ENCODE measurements at places on chromosomes 1 and 21. TPM values are rescaled to one million over a fixed set of nuclear protein-coding genes. Genes with fewer than 3 reads are reported as not detected.

GRCh38 chr1:67162954-67163353 is 3.3 kb upstream of the IL23R start:
- H3K27me3 ChIP-seq = no peaks in the 10 kb centered on the region
- H3K4me1 ChIP-seq = no peaks in the 10 kb centered on the region
- H3K27ac ChIP-seq = no peak overlapping the region
- H3K4me3 ChIP-seq = no peak overlapping the region

GRCh38 chr1:192786576-192786975 is 22.3 kb upstream of the RGS2 start:
- no peaks in the 10 kb centered on the region for H3K36me3 ChIP-seq
- H3K27me3 ChIP-seq = no peaks in the 10 kb centered on the region
- H3K4me1 ChIP-seq = no peaks in the 10 kb centered on the region
- no peak overlapping the region for H3K27ac ChIP-seq
- DNase-seq = no peak
- no peak overlapping the region for H3K4me3 ChIP-seq

DNA sequence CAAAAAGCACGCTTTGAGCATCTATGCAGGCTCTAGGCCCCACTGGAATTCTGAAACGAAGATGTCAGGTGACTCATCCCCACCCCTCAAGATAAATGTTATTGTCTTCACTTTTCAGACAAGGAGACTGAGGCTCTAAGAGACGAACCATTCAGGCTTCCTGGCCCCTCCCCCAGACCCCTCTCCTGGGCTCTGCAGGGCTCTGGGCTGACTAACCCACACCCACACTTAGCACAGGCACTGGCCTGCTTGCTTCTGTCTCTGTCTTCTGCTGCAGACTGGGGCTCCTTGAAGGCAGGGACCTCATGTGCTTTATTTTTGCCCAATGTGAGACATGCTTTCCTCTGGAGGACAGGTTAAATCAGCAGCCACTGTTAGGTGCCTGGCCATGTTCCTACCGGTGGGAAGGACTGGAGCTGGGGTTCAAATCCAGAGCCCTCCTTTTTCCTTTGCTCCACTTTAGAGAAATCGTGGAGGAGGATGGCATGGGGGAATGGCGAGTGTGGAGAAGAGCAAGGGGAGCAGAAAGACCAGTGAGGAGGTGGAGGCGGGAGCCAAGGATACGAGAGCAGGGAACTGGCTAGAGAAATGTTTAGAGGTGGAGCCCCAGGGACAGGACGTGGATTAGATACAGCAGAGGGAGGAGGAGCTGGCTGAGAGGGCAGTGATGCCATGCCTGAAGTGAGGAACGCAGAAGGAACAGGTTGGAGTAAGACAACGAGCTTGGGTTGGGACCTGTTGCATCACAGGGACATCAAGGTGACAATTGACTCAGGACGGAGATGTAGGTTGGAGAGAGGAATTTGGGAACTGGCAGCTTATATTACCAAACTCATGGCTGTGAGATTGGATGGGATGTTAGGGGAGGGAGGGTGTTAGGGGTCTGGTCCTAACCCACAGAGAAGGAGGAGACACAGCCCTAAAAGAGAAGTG is 1.7 kb downstream of the TMEM125 start:
- no peak overlapping the region for H3K27ac ChIP-seq
- no peak overlapping the region for H3K4me3 ChIP-seq
- H3K27me3 ChIP-seq = no peaks in the 10 kb centered on the region
- DNase-seq = no peak
- H3K36me3 ChIP-seq = no peaks in the 10 kb centered on the region

- peaks cover 38% of the 10 kb centered on the region for H3K4me1 ChIP-seq
- peak overlapping the region; percentile 4 for H3K27ac ChIP-seq
- no peak overlapping the region for H3K4me3 ChIP-seq
- peak; percentile 42 for DNase-seq
- no peaks in the 10 kb centered on the region for H3K27me3 ChIP-seq
These were observed 3.9 kb downstream of the SELENBP1 start for GRCh38 chr1:151368393-151369301.

DNA sequence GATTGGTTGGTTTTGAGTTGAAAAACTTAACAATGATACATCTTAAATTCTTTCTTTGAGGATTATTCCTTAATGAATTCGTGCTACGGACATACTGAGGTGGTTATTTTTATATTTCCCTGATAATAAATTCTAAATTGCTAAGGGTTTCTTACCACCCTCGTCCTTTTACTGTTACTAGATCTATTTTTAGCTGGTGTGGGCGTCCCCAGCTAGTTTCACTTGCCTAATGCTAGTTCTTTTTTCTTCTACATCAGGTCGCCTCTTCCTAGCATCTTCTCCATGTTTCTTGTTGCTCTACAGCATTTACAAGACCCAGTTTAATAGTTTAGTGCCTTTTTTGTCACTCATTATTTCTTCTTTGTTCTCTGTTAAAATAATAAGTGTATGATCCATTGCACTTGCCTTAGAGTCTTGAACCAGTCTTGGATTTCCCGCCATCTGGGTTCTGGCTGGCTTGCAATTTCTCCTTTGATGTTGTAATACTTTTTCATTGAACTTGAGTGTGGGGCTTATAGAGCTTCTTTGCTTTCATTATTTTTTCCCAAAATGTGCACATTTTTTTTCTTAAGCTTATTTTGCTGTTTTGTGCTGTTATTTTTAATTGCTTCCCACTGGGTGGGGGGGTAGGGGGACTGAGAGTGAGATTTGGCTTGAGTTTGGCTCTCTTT is 677 bp upstream of the HSD11B1 start:
- no peak for DNase-seq
- peaks cover 12% of the 10 kb centered on the region for H3K4me1 ChIP-seq
- H3K27ac ChIP-seq = no peak overlapping the region

DNA sequence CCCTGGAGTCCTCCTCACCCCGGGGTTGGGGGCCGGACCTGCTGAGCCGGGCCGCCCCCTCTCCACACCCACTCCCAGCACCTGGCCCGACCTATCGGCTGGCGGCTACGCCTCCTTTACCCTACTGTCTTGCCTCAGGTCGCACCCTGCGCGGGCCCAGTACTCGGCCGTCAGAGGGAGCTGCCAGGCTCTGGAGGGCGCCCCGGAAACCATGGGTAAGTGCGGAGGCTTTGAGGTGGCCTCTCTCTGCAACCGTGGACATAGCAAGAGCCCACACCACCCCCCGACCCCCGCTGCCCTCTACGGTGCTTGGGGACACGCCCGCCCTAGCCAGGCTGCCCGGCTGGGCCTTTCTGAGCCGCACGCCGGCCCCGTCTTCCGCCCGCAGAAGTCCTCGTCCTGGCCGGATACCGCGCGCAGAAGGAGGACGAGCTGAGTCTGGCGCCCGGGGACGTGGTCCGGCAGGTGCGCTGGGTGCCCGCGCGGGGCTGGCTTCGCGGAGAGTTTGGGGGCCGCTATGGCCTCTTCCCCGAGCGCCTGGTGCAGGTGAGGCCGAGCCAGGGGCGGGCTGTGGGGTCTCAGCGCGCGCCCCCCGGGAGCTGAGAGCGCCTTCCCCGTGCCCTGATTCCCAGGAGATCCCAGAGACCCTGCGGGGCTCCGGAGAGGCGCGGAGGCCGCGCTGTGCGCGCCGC is at the start of gene SH3D21:
Gene SH3D21 (plus strand): TSS at position 159 of the 692 bp plus-strand sequence. CDS start 53 bp downstream, at position 212.
- peaks cover 6% of the 10 kb centered on the region for H3K4me1 ChIP-seq
- peak within 1 kb of the TSS; percentile 63 for H3K4me3 ChIP-seq
- H3K36me3 ChIP-seq = no peaks in the 10 kb centered on the region
- DNase-seq = peak; percentile 53
- H3K27ac ChIP-seq = no peak within 1 kb of the TSS
- H3K27me3 ChIP-seq = no peaks in the 10 kb centered on the region

GRCh38 chr1:218353656-218354055 is 8.5 kb downstream of the TGFB2 start:
- DNase-seq = no peak
- no peak overlapping the region for H3K4me3 ChIP-seq
- no peak overlapping the region for H3K27ac ChIP-seq
- peaks cover 4% of the 10 kb centered on the region for H3K4me1 ChIP-seq
- H3K36me3 ChIP-seq = no peaks in the 10 kb centered on the region
- H3K27me3 ChIP-seq = no peaks in the 10 kb centered on the region

Gene PRELP
- 48.6 TPM for total RNA-seq

Gene CD48
- total RNA-seq = 3.1 TPM

Gene KPRP
- not detected for total RNA-seq

Gene GPR153
- total RNA-seq = 6.7 TPM

Gene EXO1
- total RNA-seq = 0.75 TPM
